Iris pigment epithelial cell (primary cell): ENCODE measurements at places on chromosomes 1 and 21.

DNA sequence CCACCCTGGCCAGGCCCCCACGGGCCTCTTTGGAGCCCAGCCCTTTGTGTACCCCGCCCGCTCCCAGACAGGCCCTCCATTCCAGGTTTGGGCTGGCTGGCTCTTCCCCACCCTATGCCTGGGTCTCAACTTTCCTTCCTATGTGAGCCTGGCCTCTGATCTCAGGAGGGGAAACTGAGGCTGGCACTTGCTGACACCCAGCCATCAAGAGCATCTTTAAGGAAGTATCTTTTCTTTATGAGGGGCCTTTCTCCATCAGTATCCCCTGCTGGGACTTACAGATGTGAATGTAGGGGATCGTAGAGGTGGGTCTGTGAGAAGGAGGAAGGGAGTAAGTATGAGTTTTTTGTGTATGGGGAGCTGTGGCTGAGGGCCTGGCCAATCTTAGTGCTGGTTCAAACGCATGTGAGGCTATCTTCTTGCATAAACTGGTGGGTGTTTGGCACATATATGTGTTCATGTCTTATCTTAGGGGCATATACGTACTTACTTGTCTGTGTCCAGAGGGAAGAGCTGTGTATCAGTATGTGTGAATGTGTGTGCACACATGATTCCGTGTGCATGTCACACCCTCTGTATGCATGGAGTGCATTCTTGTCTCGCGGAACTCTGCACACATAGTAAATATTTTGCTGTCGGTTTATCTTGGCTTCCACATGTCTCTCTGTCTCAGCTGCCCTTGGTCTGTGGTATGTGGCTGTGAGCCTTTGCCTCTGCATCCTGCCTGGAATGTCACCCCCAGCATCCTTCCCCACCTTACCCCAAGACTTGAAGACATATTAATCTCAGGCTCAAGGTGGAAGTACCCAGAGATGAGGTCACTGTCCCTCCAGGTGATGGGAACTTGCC is 5.4 kb downstream of the NECTIN4 start:
- DNase-seq = peak; percentile 49

DNA sequence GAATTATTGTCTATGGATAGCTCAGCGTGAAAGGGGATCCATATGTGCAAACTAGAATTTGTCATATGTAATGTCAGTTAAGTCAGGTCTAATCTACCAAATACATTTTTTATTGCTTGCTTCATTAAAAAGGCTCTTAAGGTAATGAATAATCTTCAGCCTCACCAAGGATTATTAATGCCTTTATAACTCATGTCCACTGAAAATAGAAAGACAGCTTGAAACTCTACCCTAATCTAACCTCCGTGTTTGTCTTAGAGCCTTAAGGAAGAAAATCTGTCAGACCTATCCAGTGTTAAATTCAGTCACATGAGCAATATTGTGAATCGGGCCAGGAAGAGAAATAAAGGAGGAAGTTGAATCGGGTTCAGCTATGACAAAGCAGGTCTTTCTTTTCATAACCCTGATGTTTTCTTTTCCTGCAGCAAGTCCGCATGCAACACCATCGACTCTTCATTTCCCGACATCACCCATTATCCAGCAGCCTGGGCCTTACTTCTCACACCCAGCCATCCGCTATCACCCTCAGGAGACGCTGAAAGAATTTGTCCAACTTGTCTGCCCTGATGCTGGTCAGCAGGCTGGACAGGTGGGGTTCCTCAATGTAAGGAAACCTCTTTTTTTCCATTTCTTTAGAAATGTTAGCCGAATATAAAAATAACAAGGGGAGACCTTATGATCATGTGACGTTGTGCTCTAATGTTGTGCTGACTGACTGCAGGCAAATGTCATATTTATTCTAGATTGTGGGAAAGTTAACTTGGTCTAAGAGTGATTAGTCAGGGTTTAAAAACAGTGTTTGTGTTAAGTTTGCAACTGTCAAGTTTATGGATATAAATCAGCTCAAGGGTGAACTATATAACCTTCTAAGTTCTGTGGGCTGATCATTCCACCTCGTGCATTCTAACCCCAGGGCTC is 321.0 kb downstream of the TM2D1 start:
- DNase-seq = peak; percentile 50

DNA sequence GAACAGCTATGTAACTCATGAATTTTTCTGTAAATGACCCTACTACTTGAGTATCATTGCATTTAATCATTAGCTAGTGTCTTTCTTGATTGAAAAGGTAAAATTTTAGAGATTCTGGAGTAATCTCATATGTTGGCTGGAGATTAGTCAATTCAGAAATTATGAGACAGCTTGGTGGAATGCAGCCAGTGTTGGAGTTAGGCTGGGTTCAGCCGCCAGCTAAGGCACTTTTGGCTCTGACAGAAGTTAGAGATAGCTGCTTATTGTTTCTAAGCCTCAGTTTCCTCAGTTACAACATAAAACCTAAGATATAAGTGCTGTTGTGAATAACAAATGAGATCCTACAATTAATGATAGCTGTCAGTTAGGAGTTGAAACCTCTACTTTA is 49.4 kb downstream of the TBCE start:
- DNase-seq = peak; percentile 73

- DNase-seq = no peak
Measured at GRCh38 chr1:242761556-242761955, 237.1 kb upstream of the PLD5 start.

- DNase-seq = no peak
Measured at GRCh38 chr1:11520531-11521233, 41.7 kb downstream of the DISP3 start.

DNA sequence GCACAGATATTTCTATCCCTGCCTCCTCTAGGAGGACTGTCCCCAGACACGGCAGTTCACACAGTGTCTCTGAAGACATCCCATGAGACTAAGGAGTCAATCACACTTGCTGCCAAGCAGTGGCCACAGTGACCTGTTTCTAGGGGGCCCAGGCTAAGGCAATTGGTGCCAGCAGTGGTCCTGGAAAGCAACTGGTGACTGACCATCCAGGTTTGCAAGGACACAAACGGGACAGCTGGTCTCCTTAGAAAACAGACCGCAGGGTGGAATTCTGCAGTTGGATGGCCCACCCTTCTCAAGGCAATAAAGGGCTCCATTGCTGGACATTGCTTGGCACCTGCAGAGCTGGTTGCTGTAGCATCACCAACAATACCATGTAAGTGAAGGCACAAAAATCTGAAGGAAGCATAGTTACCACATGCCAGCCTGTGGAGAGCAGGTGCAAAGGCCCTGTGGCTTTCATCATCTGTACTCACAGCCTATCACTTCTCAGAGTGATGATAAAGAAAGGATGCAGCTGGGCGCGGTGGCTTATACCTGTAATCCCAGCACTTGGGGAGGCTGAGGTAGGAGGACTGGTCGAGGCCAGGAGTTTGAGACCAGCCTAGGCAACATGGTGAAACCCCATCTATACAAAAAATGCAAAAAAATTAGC is 81.5 kb downstream of the STUM start:
- DNase-seq = no peak

GRCh38 chr1:116434849-116435248 is 61.8 kb downstream of the ATP1A1 start:
- no peak for DNase-seq

- DNase-seq = peak; percentile 10
Measured at GRCh38 chr1:52970149-52970548, 43.1 kb downstream of the SCP2 start.

GRCh38 chr1:5858844-5859407 is 133.3 kb downstream of the NPHP4 start:
- no peak for DNase-seq

GRCh38 chr1:223401873-223402789 is 8.9 kb downstream of the CCDC185 start:
- peak; percentile 39 for DNase-seq

DNA sequence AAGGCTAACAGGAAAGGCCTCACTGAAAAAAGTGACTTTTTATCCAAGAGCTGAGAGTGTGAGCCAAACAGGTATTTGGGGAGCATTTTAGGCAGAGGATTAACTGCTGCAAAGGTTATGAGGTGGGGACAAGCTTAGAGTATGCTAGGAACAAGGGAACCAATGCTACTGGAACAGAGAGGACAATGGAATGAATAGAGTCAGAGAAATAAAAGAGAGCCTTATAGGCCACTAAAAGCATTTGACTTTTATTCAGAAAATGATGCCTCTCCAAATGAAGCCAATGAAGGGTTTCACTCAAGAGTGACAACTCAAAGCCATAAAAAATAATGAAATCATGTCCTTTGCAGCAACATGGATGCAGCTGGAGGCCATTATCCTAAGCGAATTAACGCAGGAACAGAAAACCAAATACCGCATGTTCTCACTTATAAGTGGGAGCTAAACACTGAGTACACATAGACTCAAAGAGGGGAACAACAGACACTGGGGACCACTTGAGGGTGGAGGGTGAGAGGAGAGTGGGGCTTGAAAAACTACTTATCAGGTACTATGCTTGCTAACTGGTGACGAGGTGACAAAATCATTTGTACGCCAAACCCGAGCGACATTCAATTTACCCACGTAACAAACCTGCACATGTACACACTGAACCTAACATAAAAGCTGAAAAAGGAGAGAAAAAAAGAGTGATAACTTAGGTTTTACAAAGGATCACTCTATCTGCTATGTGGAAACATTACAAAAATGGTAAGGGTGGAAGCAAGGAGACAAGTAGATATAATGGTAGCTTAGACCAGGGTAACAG is 11.1 kb downstream of the PTP4A2 start:
- no peak for DNase-seq

DNA sequence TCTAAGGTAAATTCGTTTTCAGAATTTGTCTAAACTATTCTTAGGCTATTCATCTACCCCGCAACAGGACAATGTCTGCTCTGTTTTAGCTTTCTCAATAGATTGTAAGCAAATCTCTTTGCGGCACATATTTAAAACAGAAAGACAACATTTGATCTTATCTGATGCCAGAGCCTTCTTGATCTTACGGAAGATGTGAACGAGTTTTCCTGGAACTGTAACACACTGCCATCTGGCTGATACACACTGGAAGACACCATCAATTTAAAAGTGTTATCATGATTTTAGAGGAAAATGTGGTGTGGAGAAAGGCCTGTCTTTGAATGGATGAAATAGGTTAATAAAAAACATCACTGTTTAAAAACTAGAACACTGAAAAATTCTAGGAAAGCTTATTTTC is 36.1 kb downstream of the COA6 start:
- DNase-seq = peak; percentile 37

DNA sequence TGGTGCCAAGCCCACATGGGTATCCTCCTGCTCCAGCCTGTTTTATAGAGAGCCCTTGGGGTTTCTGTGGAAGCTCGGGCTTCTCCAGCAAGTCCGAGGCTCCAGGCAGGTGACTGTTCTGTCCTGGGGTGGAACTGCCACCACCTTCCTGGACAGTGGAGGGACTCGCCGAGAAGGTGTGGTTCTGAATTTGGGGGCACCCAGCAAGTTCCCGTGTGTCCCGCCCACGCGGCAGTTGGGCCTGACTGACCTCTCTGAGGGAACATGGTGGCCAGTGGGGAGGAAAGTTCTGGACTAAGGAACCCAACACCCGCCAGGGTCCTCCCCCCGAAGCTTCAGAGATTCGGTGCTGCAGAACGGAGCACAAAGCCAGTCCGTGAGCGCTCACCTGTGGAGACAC is 158.1 kb upstream of the C1orf174 start:
- DNase-seq = no peak

DNA sequence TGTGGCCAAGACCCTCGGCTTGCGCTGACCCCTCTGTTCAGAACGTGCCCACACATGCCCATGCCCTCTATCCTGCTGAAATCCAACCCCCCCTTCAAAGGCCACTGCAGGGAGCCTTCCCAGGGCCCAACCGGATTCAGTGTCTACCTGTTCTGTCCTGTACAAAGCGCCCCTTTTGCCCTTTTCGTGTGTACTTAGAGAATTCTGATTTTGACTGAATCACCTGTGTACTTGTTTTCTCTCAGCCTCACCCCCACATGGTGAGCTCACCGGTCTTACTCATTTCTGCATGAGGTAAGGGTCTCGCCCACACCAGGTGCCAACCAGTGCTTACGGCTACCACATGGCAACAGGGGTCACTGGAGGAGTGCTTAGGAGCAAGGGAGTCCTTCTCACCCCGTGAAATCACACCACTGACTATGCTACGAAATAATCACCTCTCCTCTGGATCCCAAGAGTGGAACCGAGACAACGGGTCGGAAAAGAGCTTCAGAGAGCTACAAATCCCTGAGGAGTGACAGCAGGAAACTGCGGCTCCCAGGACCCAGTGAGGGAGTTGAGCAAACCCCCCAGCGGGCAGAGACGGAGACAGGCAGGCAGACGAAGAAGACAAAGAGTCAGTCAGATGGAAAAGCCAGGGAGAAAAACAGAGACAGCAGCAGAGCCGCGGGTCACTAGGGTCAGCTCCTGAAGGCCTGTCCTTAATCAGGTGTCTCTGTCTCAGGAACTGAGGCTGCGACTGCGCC is 2.1 kb upstream of the S100A2 start:
- DNase-seq = peak; percentile 29

GRCh38 chr1:167634435-167634834 is 4.4 kb downstream of the RCSD1 start:
- DNase-seq = no peak

DNA sequence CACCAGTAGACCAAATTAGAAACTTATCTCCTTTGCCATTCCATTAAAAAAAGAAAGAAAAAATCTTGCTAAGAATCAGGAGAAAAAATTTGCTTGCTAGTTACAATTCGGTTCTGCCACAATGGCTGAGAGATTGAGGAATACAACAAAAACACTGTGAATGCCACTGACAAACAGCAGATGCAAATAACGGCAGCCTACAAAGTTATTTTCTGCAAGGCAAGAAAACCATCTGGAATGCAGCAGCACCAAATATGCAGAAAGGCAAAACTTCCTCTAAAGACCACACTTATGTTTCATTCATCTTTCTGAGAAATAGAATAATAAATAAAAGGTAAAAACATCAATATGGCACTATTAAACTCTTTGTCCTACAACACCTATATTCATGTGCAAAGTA is 75.7 kb downstream of the ENAH start:
- no peak for DNase-seq

DNA sequence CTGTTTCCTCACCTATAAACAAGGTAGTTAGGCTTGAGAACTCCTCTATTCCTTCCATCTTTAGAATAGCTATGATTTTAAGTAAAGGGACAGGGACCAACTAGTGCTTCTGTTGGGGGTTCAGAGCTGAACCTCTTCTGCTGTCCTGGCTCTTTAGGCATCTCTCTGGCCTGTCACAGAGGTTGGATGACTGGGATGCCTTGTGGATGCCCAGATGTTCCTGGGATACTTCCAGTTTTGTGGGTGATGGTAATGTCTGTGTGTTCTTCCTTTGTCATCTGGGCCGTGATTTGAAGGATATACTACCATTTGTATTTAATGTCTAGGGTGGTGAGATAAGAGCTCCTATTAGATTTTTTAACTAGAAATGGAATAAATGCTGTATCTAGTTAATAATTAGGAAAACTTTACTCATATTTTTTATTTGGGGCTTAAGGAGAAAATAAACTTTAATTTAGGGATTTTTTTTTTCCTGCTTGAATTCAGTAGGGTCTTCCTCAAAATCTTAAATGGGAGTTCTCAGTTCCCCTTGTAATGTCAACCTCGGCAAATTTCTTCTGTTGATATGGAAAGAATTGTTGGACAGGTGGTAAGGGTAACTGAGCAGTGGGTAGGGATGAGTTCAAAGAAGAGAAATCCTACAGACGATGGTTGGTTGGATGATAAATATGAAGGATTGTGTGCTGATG is 47.2 kb downstream of the LAMC1 start:
- DNase-seq = no peak
